Esophagus muscularis mucosa (tissue), 4 donors: ENCODE measurements at places on chromosomes 4 and X.

GRCh38 chrX:31706466-31706865, 634.6 kb upstream of the FTHL17 start:
- DNase-seq = no peak

GRCh38 chr4:87838890-87839591, 6.3 kb downstream of the MEPE start:
- DNase-seq = no peak

DNA sequence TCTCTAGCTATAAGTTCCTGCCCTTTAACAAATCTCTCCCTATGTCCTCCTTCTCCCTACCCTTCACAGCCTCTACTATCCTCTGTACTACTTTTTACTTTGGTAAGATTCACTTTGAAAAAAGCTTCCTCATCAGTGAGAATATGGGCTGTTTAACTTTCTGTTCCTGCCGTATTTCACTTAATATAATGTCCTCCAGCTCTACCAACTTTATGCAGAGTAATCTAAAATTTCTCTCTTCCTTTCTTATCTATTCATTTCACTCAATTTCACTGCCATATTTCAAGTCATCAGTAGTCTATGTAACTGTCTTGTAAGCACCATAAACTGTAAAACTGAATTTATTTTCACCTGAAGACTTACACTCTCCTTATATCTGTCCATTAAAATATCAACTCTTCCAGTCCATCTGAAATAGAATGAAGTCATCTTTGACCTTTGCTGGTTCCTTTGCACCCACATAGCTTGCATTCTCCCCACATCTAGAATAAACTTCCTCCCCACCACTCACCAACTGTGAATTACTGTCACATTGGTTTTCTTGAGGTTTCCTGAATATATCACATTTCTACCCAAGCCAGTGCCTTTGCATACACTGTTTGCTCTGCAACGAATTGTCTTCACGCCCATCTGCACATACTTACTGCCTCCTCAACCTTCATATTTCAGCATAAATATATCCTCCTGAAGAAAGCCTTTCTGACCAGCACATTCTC, 54.6 kb downstream of the ARAP2 start:
- no peak for DNase-seq

- no peak for DNase-seq
These were observed 38.4 kb upstream of the CLNK start for GRCh38 chr4:10722957-10723356.

DNA sequence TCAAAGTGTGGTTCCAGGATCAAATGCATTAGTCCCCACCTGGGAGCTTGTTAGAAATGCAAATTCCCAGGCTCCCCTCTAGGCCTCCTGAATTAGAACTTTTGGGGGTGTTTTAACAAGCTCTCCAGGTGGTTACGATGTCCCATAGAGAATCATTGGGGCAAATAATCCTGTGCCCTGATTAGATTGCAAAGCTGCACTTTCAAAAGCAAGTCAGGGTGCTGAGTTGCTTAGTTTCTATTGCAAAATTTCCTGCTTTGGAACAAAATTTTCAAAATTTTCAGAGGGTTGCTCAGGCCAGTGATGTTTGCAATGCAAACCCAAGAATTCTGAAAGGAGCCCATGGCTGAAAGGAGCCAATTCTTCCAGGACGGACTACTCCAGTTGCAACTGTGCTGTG, 71.0 kb downstream of the MGST2 start:
- DNase-seq = no peak

DNA sequence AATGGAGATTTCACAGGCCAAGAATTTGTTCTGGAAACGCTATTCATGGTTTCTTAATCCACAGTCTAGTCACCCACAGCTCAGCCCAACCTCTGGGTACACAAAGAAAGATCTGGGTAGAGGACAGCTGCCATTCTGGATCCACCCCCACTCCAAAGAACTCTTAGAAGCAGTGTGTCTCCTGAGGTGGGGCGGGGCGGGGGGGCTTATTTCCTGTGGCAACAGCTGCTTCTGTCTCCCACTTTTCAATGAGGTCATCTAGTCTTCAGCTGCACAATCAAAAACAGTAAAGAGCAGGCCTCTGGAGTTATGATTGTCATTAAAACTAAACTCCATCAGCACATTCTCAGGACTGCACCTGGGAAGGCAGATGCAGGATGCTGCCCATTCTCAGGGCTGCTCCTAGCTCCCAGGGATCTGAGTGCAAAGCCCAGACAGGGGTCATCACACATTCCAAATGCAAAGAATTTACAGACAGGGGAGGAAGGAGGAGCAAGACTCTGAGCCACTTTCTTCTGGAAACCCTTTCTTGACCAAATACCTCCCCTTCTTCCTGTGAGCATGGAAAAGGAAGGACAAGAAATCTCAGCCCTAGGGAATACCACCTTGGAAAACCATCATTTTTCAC, 207.3 kb downstream of the HS6ST2 start:
- DNase-seq = no peak

DNA sequence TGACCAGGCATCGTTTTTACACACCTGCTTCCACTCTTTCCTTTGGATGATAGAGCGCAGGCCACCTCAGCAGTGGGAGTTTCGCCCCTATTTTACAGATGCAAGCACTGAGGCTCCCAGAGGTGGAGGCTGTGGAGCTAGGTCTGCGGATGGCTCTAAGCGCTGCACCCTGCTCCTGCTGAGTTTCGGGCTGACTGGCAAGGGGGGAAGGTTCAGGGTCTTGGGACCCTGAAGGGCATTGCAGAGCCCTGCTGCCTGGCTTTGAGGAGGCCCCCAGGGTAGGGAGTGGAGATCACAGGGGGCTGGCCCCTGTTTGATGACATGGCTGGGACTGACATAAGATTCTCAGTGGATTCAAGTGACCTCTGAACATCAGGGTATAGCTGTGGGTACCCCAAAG, 62.8 kb upstream of the NKX1-1 start:
- DNase-seq = no peak

- DNase-seq = no peak
These were observed 162.1 kb downstream of the TSPAN5 start for GRCh38 chr4:98496152-98496845.

DNA sequence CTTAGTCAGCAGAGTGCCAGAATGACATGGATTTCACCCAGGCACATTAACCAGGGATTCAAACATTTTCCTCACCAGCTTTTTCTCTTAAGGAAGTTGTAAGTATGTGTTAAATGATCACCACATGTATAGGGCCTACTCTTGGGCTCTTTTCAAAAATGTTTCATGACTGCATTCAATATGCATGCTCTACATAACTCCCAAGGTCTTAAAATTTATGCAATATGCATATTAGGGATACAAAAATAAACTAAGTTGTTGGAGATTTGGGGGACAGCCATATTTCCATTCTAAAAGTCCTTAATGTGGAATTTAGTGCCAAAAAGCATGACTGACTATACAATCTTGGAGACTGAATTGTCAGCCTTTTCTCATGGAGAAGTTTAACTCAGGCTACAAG, 25.0 kb upstream of the TRPC5OS start:
- DNase-seq = no peak

DNA sequence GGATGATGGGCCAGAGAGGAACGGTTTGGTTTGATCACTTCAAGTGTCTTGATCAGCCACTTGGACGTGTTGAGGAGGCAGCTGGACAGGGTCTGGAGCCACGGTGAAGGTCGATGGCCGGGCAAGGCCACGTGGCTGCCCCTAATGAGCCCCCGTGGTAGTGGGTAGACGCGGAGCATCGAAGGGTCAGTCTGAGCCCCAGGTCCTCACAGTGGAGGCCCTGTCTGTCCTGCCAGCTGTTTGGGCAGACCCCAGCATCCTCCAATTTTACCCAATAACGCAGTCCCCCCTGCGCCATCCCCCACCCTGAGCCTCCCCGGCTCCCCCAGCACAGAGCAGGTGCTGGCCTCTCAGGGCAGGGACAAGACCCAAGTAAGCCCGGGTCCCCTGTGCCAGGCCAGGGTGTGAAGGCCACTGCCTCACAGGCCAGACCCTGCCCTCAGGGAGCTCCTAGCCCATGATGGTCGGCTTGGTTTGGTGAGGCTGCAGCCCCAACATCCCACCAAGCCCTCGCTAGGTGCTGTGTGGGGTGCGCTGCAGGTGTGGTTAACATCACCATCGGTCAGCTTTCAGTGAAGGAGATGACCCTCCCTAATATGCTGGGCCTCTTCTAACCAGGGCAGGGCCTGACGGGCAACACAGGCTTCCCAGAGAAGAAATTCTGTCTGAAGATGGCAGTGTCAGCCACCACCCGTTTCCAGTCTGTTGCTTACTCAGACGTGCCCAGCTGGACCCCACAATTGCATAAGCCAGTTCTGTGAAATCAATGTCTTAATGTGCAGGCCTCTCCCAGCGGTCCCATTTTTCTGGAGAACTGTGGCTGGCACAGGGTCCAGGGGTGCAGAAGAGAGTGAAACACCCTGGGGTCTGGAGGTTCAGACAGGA, 40.5 kb upstream of the NKX1-1 start:
- DNase-seq = no peak

GRCh38 chrX:121949041-121949760, 901.8 kb downstream of the GLUD2 start:
- DNase-seq = no peak

DNA sequence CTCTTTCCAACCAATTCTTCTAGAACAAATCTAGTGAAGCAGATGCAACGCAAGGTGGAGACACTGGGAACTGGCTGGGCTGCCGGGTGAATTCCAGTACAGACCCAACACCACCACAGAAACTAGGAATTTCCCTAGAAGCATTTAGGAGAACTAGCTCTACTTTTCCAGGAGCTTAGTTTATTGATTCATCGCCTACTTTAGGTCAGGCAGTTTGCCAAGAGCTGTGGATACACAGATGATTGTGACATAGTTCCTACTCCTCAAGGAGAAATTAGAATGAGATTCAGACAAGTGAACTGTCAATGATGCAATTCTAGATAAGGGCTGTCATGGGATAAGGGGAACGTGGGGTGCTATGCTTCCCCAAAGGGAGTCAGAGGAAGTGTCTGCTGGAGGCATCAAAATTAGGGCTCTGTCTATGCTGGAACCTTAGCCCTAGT, 350.0 kb downstream of the CAMK2D start:
- no peak for DNase-seq

DNA sequence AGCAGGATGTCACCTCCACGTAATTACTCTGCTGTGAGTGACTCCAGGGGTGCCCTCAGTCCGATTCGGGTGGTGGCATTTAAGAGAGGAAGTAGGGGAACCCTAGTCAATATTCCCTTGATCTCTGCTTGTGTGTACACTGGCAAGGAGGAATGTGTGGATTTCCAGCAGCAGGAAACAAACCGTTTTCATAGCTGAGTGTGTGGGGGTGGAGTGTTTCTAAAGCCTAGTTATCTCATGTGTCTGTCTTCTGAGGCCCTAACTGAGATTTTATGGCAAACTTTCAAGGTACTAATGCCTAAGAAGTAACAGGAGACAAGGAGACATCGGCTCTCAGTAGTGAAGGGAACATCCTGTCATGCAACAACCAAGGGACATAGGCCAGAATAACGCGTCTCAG, 6.6 kb upstream of the CLDN24 start:
- DNase-seq = no peak

- DNase-seq = no peak
These were observed 2.4 kb downstream of the DNAJB14 start for GRCh38 chr4:99943904-99944437.

GRCh38 chr4:18691431-18692200, 670.1 kb upstream of the LCORL start:
- no peak for DNase-seq

DNA sequence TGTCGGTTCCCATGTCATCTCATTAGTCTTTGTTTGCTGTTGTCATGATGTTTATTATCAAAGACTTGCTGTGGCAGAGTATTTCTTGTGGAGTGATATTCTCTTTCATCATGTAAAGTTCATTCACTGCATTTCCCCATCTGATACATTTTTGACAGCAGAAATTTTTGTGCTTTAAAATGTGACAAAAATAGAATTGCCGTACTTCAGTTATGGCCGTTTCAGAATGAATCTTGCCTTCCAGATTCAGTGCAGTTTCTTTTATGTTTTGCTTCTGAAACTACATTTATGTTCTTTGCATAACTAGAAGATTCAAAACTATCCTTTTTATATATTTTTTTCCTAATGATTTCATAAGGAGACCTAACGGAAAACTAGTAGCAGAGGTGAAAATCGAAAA, 10.0 kb downstream of the CSTF2 start:
- no peak for DNase-seq

DNA sequence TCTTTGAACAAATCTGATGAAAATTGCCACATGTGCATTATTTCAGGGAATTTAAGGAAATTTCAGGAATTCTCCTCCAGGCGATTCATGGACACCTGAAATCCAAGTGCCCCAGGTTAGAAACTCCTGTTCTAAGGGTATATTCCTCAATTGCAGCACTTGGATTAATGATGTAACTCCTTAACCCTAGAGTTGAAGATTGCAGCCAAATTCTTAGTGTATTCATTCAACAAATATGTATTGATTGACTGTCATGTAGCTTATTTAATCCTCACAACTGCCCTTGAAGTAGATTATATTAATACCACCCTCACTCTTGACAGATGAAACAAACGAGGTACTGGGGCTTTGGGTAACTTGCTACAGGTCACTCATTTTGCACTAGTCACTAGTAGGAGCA, 11.3 kb downstream of the CETN2 start:
- DNase-seq = no peak

GRCh38 chr4:57710053-57710452, 599.9 kb upstream of the IGFBP7 start:
- DNase-seq = no peak

DNA sequence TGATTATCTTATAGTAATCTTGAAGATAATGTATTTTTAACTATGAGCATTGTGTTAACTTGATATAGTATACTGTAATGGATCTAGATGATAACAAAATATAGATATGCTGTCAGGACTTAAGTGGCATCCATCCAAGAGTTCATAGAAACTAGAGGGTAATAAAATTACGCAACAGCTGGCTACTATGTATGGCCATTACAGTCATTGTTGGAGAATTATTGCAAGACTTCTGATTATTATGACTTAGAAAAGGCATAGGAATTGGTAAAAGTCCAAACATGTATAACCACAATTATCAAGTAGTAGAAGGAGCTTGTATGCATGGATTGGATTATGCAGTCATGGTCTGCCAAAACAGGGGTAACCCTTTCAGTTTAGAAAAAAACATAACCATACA, 9.5 kb downstream of the OGT start:
- DNase-seq = no peak

GRCh38 chrX:112391313-112391712, 288.4 kb downstream of the LHFPL1 start:
- no peak for DNase-seq

DNA sequence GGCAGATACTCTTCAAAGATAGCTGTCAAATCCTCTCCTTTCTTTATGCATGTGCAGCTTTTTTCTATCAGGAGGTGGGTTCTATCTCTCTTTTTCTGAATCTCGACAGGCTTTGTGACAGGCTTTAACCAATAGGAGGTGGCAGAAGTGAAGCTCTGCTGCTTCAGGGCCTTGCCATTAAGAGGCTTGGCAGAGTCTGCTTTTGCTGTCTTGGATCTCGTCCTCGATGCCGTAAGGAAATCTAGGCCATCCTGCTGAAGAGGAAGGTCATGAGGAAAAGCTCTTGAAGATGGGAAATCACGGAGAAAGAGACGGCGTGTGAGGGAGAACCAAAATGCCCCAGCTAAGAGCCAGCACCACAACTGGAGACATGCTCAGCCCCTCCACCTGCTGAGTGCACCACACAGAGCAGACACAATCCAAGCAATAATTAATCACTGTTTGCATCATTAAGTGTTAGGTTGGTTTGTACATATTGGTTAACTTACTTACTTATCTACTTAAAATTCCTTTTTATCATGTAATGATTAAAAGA, 92.2 kb downstream of the DDIT4L start:
- DNase-seq = no peak

- peak; percentile 57 for DNase-seq
These were observed 482 bp upstream of the SHOX start for GRCh38 chrX:630007-630611.

- DNase-seq = no peak
These were observed 383.8 kb downstream of the OPHN1 start for GRCh38 chrX:68049466-68049865.
